Testis (tissue), 5 donors: ENCODE measurements at places on chromosomes 12 and 14. TPM values are rescaled to one million over a fixed set of nuclear protein-coding genes. Genes with fewer than 3 reads are reported as not detected.

SAMD15 gene
- total RNA-seq = 9.2 TPM

TMEM229B gene
- 77.4 TPM for total RNA-seq

ACYP1 gene
- 20.1 TPM for total RNA-seq

FAM90A1 gene
- total RNA-seq = 1.8 TPM

KRT78 gene
- 1.1 TPM for total RNA-seq

MYO1H gene
- total RNA-seq = 1.7 TPM

PLEKHH1 gene
- 61.3 TPM for total RNA-seq

KRT5 gene
- 0.39 TPM for total RNA-seq
